ENCODE measurements at places on chromosomes 1 and 21.

DNA sequence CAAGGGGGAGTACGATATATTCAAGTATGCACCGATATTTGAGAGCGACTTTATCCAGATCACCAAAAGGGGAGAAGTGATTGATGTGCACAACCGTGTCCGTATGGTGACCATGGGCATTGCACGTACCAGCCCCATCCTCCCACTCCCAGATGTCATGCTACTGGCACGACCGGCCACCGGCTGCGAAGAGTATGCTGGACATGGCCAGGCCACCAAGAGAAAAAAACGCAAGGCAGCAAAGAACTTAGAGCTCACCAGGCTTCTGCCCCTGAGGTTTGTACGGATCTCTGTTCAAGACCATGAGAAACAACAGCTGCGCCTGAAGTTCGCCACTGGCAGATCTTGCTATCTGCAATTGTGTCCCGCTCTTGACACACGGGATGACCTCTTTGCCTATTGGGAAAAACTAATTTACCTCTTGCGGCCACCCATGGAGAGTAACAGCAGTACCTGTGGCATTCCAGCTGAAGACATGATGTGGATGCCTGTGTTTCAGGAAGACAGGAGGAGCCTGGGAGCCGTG, 16.5 kb downstream of the ATF3 start:
- no peak for DNase-seq

DNA sequence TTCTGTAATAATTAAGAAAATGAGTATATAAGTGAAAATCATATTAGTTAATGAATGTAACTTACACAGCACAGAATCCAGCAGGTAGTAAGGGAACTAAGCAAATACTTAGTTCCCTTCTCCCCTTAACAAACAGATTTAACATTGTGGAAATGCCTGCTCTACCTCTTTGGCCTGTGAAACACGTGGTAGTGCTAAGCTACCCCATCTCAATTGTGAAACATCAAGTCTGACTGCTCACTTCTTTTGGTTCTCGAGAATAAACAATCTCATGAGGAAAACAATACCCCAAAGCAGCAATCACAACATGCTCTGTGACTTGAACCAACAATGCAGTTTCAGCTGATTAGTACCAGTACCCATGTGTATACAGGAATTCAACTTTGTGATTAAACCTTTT, 4.7 kb downstream of the MYSM1 start:
- DNase-seq, result no peak

- no peak for DNase-seq
Observed at GRCh38 chr1:90474731-90475130, 242.4 kb downstream of the BARHL2 start.

- DNase-seq, result no peak
Observed at GRCh38 chr1:160427625-160428024, 27.3 kb downstream of the VANGL2 start.

- DNase-seq, result no peak
Observed at GRCh38 chr1:108551137-108551862, 8.6 kb upstream of the EEIG2 start.

DNA sequence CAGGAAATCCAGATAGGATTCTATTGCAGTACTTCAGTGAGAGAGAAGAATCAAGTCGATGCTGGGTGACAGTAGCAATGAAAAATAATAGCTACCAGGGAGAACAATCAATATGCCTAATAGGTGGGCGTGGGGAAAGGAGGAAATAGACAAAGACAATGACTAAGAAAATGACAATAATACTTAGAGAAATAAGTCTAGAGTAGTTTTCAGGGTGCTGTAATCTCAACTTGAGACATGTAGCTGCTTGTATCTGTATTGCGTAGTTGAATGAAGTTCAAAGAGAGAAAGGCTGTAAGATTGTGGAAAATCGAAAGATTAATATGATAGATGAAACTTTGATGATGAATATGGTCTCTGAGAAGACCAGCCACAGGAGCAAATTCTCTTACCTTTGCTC, 2.6 kb downstream of the STXBP3 start:
- DNase-seq, result no peak

DNA sequence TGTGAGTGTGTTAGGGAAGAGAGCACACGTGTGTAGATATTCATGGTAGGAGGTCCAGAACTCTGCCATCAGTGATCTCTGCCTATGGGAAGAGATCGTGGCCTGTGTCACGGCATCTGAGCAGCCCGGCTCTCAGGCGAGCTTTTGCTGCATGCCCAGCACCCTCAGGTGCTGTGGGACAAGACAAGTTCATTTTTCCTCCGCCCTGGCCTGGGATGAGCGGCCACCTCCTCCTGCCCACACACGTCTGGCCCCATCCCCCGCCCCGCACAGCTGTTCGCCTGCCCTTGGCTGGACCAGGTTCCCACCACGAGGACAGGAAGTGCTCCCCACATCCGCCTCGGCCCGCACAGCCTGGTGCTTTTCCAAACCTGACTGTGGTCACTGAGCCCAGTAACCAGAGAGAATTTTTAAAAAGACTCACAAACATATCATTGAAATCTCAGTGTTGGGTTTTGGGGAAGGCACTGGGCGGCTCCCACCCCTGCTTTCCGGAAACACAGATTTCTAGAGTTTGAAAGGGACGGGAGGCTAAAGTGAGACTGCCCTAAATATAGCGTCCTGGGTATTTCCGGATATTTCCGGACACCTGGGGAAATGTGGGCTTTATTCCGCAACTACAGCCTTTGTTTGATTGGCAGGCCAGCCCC, 18.0 kb downstream of the BMP8A start:
- no peak for DNase-seq

DNA sequence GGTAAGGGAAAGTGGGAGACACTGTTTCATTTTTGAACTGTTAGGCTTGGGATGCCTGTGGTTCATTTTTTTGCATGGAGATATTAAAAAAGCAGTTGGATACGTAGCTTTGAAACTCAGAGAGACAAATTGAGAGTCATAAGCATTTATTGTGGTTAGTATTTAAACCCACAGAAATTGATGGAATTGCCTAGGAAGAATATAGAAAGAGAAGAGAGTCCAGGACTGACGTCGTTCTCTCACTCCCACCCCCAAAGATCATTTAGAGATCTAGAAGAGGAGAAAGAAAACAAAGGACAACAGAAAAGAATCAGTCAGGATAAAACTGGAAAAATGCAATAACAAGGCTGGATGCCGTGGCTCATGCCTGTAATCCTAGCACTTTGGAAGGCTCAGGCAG, 73.2 kb upstream of the BMP8A start:
- no peak for DNase-seq

- no peak for DNase-seq
Observed at GRCh38 chr1:113780374-113781146, 21.3 kb upstream of the PHTF1 start.

DNA sequence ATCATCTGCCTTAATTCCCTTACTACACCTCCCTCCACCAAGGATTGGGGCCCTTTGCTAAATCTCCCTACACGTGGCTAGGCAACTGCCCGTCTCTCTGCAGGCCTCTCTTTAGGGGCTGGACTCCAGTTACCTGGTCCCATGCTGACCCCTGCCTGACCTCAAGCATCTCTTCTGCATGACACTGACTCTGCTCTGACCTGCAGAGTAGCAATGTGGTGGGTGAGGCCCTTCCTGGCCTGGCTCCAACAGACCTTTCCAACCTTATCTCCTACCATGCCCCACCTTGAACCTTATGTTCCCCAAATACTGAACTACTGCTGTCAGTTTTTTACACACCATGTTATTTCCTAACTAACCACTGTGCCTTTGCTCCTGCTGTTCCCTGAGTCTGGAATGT, 45.9 kb upstream of the EPS15 start:
- DNase-seq, result no peak

- DNase-seq, result no peak
Observed at GRCh38 chr1:168420177-168420576, 123.6 kb downstream of the XCL2 start.

- DNase-seq, result no peak
Observed at GRCh38 chr1:215376544-215377264, 190.4 kb upstream of the KCTD3 start.

- DNase-seq, result no peak
Observed at GRCh38 chr1:41400225-41400624, 39.0 kb downstream of the FOXO6 start.

DNA sequence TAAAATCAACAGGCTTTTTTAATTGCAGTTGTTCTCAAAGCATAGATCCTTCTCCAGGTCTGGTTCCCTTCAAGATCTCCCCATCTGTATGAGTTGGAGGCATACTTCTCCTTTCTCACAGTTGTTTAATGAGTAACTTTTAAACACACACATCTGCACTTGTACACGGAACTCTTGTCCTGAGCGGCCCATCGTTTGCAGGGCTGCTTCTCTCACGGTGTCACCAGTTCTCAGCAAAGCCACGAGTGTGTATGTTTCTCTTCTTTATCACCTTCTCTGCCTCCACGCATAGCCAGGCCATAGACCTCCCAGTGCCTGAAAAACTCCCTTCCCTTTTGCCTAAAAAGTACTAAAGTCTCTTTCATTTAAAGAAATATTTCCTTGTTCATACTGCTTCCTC, 68.7 kb upstream of the ROR1 start:
- DNase-seq, result no peak

DNA sequence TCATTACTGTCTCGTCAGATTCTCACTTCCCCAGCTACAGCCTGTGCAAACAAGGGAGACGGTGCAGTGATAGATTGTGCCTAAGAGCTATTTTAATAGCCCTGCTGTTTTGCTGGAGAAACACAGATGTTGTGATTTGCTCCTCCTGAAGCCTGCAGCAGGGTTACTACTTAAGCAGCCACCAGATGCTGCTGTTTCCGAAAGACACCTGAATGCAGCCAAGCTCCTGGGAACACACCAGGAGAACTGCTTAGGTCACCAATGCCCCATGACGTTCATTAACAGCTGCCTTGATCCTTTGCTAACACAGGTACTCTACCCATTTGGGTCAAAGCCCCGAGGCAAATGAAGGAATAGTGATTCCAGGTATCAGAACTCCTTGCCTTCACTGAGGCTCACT, 411.8 kb upstream of the DAB1 start:
- DNase-seq, result no peak

- DNase-seq, result no peak
Observed at GRCh38 chr21:29508301-29508700, 209.6 kb downstream of the BACH1 start.

DNA sequence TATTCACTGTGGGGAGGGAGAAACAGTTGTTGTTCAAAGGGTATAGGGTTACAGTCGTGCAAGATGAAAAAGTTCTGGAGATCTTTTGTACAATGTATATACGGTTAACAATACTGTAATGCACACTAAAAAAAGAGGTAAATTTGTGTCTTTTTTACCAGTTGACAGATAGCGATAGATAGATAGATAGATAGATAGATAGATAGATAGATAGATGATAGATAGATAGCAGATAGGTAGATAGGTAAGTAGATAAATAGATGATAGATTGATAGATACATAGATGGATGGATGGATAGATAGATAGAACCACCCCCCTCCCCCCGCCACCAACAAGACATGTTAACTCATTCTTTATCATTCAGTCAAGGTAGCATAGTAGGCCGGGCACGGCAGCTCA, 10.2 kb downstream of the S100A16 start:
- no peak for DNase-seq

DNA sequence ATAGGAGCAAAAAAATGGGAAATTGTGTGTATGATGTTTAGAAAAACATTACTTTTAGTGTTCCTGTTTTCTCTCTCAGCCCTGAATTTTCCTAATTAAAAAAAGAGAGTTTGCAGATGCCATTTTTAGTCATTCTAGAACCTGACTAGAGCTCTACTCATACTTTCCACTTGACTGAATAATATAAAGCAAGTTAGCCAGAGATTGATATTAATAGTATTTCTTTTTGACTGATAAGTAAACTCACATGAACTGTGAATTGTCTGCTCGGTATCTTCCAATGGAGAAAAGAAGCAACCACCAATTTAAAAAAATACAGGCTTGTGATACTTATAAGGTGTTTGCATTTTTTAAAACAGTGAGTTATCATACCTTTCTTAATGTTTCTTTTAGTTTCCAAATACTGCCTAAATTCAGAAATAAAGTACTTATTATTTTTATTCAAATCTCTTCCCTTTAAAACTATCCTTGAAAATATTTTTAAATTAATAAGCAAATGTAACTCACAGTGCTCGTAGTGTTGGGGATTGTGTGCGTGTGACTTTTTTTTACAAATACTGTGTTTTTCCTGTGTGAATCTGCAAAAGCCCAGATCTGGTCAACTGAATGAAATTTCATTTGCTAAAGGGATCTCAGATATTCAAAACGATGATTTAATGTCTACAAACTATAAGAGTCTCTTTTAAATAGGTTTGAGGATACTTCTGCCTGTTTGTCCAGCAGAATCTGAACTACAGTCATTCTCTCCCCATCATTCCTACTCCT, 9.8 kb downstream of the RAP1A start:
- no peak for DNase-seq

GRCh38 chr1:162147760-162148159, 78.3 kb downstream of the NOS1AP start:
- DNase-seq, result no peak

DNA sequence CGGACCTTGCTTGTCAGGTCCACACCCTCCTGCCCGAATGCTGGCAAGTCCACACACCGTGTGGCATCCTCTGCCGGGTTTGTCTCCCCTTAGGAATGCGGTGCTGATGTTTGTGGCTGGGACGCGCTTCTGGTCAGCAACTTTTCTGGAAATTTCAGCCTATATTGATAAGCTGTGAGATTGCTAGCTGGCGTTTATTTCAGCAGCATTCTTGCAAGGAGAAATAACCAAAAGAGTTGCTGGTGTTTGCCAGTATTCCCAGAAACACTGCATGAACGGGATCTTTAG, 601 bp downstream of the CEPT1 start:
- no peak for DNase-seq

- DNase-seq, result no peak
Observed at GRCh38 chr21:37478794-37479193, 112.2 kb downstream of the DYRK1A start.

- DNase-seq, result no peak
Observed at GRCh38 chr1:152912900-152913299, 4.6 kb downstream of the IVL start.

- no peak for DNase-seq
Observed at GRCh38 chr1:178126741-178127185, 32.9 kb downstream of the RASAL2 start.

- no peak for DNase-seq
Observed at GRCh38 chr1:91507328-91507727, 6.7 kb downstream of the CDC7 start.

GRCh38 chr1:219945795-219946194, 17.4 kb upstream of the SLC30A10 start:
- DNase-seq, result no peak

- no peak for DNase-seq
Observed at GRCh38 chr1:3630161-3630611, 5.4 kb downstream of the TPRG1L start.

GRCh38 chr21:41665766-41666595, 100.9 kb downstream of the RIPK4 start:
- no peak for DNase-seq

GRCh38 chr1:158058237-158058985, 65.0 kb downstream of the KIRREL1 start:
- no peak for DNase-seq
